Activated CD8-positive, alpha-beta T cell treated with anti-CD3 and anti-CD28 coated beads for 36 hours (primary cell): ENCODE measurements at places on chromosomes 1 and 21. TPM values are rescaled to one million over a fixed set of nuclear protein-coding genes. Genes with fewer than 3 reads are reported as not detected.

Gene ILDR2
- total RNA-seq, result 15.1 TPM

Gene DMRTA2
- total RNA-seq, result not detected

Gene PCSK9
- not detected for total RNA-seq

Gene CR1L
- total RNA-seq, result not detected

GRCh38 chr1:224169718-224170270, 13.2 kb upstream of the DEGS1 start:
- peak overlapping the region; percentile 49 for H3K27ac ChIP-seq
- H3K4me3 ChIP-seq, result no peak overlapping the region
- peaks cover 6% of the 10 kb centered on the region for H3K36me3 ChIP-seq
- H3K4me1 ChIP-seq, result peaks cover 33% of the 10 kb centered on the region
- no peaks in the 10 kb centered on the region for H3K27me3 ChIP-seq

GRCh38 chr1:150621497-150622302, 7.7 kb downstream of the ENSA start:
- H3K36me3 ChIP-seq, result peaks cover 64% of the 10 kb centered on the region
- H3K27me3 ChIP-seq, result no peaks in the 10 kb centered on the region
- H3K27ac ChIP-seq, result peak overlapping the region; percentile 76
- peak; percentile 77 for DNase-seq

GRCh38 chr1:228807904-228808605, 72.8 kb downstream of the RHOU start:
- H3K36me3 ChIP-seq, result no peaks in the 10 kb centered on the region
- no peak overlapping the region for H3K27ac ChIP-seq
- peaks cover 49% of the 10 kb centered on the region for H3K4me1 ChIP-seq
- no peak overlapping the region for H3K4me3 ChIP-seq

- no peak for DNase-seq
- no peaks in the 10 kb centered on the region for H3K27me3 ChIP-seq
- H3K36me3 ChIP-seq, result peaks cover 16% of the 10 kb centered on the region
- no peak overlapping the region for H3K4me3 ChIP-seq
Measured at GRCh38 chr1:63665824-63666223, 72.6 kb downstream of the PGM1 start.

- no peak overlapping the region for H3K27ac ChIP-seq
- H3K4me1 ChIP-seq, result no peaks in the 10 kb centered on the region
- DNase-seq, result no peak
Measured at GRCh38 chr21:23009360-23009759, 2011.2 kb downstream of the NCAM2 start.

DNA sequence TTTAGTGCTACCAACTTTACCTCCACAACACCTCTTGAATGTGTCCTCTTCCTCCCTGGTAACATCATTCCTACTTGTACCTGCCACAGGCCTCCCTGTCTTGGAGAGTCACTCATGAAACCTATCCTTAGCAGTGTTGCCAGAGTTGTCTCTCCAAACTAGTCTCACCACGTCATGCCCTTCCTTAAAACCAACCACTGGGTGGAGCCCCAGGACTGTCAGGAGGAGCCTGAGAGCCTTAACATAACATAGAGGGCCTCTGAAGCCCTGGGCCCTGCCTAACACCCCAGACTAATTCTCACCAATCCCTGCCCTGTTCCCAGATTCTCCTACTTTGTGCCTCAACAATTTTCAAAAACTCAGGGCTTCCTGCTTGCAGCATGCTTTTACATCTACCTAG, 65.3 kb downstream of the ZNF697 start:
- no peak overlapping the region for H3K4me3 ChIP-seq
- peak; percentile 38 for DNase-seq
- no peak overlapping the region for H3K27ac ChIP-seq
- H3K36me3 ChIP-seq, result no peaks in the 10 kb centered on the region
- H3K4me1 ChIP-seq, result no peaks in the 10 kb centered on the region
- H3K27me3 ChIP-seq, result no peaks in the 10 kb centered on the region

- H3K4me3 ChIP-seq, result no peak overlapping the region
- H3K27me3 ChIP-seq, result no peaks in the 10 kb centered on the region
- no peaks in the 10 kb centered on the region for H3K36me3 ChIP-seq
- no peak for DNase-seq
- H3K27ac ChIP-seq, result no peak overlapping the region
Measured at GRCh38 chr1:65921446-65921845, 128.8 kb downstream of the PDE4B start.

DNA sequence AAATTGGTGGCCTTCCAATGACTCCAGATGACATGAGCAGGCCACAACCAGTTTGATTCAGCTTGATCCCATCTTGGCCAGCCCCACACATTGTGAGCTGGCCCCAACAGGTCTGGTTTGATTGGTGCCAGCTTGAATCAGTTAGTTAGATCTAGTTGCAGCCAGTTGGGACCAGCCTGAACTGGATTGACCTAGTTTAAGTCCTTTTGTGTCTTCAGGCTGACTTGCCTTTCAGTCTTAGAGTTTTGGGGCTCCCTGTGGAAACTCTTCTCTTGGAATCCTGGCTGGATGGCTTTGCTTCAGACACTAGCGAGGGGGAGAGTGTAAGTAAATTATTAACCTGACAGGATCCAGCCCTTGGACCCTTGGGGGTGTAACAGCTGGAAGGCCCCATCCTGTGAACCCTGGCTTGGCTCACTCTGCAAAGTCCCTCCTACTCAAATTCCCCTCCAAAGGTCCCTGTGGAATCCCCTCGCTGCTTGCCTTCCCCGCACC, 36.2 kb upstream of the POU3F1 start:
- no peaks in the 10 kb centered on the region for H3K4me1 ChIP-seq
- H3K27me3 ChIP-seq, result peaks cover 3% of the 10 kb centered on the region
- DNase-seq, result no peak

GRCh38 chr21:39004634-39005501, 178.4 kb downstream of the PSMG1 start:
- peak; percentile 12 for DNase-seq
- peak overlapping the region; percentile 76 for H3K27ac ChIP-seq

- peak overlapping the region; percentile 94 for H3K27ac ChIP-seq
- peaks cover 63% of the 10 kb centered on the region for H3K4me1 ChIP-seq
- peaks cover 55% of the 10 kb centered on the region for H3K36me3 ChIP-seq
- H3K4me3 ChIP-seq, result peak overlapping the region; percentile 98
Measured at GRCh38 chr1:155978973-155979429, 654 bp upstream of the ARHGEF2 start.

- H3K36me3 ChIP-seq, result no peaks in the 10 kb centered on the region
- H3K27ac ChIP-seq, result no peak overlapping the region
- H3K27me3 ChIP-seq, result peaks cover 6% of the 10 kb centered on the region
- peak; percentile 17 for DNase-seq
- no peak overlapping the region for H3K4me3 ChIP-seq
Measured at GRCh38 chr1:40595623-40596022, 64.2 kb downstream of the ZNF684 start.
